BE2C (cell line): ENCODE measurements at places on chromosomes 2 and 18.

DNA sequence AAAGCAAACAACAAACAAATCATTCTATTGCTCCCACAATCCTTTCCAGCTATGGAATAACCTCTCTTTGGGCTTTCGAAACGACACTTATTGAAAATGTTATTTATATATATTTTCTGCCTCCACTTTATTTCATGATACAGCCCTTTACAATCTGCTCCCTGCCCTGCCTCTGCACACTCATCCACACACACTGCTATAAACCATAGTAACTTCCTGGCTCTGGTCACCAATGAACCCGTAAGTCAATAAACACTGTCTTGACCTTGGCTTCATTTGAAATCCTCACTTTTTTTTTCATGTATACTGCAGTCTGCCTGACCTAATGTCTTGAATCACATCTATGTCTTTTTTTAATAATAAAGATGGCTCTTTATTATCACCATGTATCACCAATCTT is 161.5 kb downstream of the SLC39A10 start:
- DNase-seq = no peak

GRCh38 chr2:31239593-31240177 is 5.7 kb downstream of the EHD3 start:
- no peak for DNase-seq

DNA sequence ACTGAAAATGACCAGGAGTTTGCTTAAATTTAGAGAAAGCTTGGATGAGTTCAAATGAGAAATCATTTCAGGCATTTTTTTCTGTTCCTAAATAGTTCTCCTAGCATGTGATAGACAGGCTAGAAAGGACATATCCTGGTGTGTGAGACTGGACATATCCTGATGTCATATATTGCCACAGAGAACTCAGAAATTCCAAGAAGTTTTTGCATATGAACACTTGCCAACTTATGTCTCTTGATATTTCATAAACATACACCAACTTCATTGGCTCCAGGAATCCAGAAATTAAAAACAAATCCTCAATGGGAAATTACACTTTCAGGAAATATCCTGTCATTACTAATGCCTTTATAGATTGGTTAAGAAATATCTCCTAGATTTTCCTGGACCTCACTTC is 2.9 kb upstream of the SERPINB4 start:
- DNase-seq = no peak

- DNase-seq = no peak
These were observed 235.3 kb downstream of the ZNF516 start for GRCh38 chr18:76259711-76260110.

DNA sequence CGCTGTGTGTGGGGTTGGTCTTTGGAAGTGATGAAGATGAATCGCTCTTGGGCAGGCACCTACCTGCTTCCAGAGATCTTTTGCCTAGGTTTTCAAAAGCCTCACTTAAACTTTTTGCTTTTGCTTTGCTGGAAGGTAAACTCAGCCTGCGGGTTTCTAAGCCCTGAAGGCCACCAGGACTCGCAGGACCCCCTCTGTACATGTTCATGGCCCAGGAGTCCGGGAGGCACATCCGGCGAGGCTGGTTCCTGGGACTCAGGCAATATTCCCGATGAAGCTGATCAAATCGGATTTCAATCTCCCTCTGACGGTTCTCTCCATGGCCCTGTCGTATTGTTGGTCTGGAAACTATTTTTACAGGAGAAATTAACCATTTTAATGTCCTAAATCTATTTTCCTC is 13.2 kb downstream of the HJURP start:
- no peak for DNase-seq

GRCh38 chr2:98775146-98775986 is 44.4 kb upstream of the MGAT4A start:
- DNase-seq = no peak

- no peak for DNase-seq
These were observed 63.7 kb upstream of the TANC1 start for GRCh38 chr2:158904627-158905177.

GRCh38 chr2:48883661-48884060 is 128.1 kb upstream of the LHCGR start:
- DNase-seq = no peak

GRCh38 chr2:118309946-118310680 is 221.8 kb downstream of the INSIG2 start:
- no peak for DNase-seq

- no peak for DNase-seq
These were observed 56.0 kb upstream of the PTH2R start for GRCh38 chr2:208350610-208351009.

- DNase-seq = no peak
These were observed 56.7 kb upstream of the ZNF804A start for GRCh38 chr2:184541591-184541990.

DNA sequence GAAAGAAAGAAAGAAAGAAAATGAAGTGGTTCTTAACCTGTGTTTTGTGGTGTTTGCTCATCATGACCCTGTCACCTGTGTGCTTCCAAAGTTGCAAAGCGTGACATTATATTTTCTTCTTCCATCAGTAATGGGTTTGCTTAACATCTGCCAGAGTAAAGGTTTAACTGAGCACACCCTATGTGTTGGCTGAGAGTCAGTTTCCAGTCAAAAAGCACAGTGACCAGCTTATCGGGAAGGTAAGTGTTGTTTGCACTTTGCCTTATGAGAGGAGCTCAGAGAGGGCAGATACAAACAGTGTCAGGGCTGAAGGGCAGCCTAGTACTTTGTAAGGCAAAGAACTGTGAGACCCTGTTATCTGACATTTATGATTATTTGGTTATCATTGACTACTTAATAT is 406.2 kb upstream of the CWC22 start:
- DNase-seq = no peak

GRCh38 chr2:55269645-55269990 is 587 bp upstream of the MTIF2 start:
- DNase-seq = no peak

- DNase-seq = no peak
These were observed 218.7 kb downstream of the ARHGAP15 start for GRCh38 chr2:143347901-143348414.

- no peak for DNase-seq
These were observed 40.3 kb downstream of the EXOC6B start for GRCh38 chr2:72785517-72785916.

DNA sequence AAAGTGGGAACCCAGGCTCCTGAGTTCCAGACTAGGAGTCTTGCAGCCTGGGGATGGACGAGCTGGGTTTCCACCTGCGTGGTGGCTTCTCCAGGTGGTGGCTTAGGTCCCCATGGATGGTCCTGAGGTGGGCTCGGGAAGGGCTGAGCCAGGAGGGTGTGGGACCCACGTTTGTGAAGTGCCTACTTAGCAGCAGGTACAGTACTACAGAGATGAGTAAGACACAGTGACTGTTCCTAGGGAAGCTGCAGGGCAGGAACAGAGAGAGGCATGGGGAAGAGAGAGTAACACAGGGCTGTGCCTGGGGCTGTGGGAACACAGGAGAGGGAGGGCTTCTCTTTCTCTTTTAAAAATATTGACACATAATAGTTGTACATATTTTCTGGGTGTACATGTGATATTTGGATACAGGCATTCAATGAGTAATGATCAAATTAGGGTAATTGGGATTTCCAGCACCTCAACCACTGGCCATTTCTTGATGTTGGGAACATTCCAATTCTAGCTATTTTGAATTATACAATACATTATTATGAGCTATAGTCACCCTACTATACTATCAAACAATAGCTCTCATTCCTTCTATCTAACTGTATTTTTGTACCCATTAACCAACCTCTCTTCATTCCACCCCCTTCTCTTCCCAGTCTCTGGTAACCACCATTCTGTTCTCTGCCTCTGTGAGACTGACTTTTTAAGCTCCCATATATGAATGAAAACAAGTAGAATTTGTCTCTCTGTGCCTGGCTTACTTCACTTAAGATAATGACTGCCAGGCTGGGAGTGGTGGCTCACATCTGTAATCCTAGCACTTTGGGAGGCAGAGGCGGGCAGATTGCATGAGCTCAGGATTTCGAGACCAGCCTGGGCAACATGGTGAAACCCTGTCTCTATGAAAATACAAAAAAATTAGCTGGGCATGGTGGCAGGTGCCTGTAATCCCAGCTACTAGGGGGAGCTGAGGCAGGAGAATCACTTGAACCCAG is 15.0 kb downstream of the TOGARAM2 start:
- DNase-seq = no peak

DNA sequence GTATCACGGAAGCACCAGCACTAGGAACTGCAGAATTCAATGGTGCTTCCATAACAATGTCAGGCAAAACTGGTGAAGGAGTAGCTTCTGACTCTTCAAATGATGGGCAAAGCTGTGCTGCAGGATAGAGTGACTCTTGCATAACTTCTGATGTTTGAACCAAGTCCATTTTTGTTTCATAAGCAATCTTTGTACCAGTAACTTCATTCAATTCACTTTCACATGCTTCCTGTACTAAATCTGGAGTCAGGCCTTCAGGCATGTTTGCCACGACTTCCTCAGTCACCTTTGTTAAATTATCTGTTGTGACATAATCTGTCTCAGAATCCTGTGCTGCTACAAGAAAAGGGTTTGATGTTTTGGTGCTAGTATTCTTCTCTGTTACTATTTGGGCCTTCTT is 24.0 kb downstream of the RTN4 start:
- DNase-seq = no peak

- DNase-seq = no peak
These were observed 18.3 kb downstream of the SFT2D3 start for GRCh38 chr2:127719301-127720218.

GRCh38 chr2:20476950-20477349 is 30.1 kb downstream of the RHOB start:
- no peak for DNase-seq

- DNase-seq = no peak
These were observed 20.4 kb upstream of the CCL20 start for GRCh38 chr2:227793148-227793712.

GRCh38 chr2:106184857-106185256 is 9.2 kb downstream of the UXS1 start:
- DNase-seq = no peak

- no peak for DNase-seq
These were observed 150.2 kb upstream of the SPATS2L start for GRCh38 chr2:200156166-200156835.

GRCh38 chr2:228509021-228509420 is 327.5 kb upstream of the SPHKAP start:
- no peak for DNase-seq

DNA sequence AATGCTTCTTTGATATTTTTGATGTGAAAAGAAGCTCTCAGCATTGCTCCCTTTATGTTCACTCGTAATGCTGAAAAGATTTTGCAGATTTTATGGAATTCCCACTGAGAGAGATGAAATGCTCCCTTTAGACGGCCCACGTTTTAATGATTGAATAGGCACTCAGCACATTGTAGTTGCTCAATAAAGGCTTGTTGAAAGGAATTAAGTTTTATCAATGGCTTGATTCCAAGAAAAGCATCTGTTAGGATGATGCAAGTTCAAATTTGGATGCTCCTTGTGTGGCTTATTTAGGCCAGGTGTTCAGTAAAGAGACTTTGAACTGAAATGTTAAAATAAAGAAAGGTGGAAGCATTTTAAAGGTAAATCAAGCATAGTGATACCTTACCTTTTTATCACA is 725.1 kb downstream of the EPHA4 start:
- no peak for DNase-seq

DNA sequence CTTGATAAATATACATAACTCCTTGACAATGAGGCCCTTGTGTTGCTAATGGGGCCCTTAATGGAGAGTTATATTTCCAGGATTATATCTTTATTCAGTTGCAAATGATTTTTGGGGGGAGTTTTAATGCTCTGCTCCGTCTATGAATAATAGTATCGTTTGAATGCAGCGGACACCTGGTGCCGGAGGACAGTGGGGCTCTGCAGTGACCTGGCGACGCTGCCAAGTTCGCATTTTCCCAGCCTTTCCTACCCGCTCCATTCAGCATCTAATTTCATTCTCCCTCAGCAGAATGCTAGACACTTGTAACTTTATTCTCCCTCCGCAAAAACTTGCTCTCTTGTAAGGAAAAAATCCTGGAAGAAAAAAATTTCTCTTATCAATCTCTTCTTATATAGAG is 257.6 kb upstream of the SALL3 start:
- no peak for DNase-seq

DNA sequence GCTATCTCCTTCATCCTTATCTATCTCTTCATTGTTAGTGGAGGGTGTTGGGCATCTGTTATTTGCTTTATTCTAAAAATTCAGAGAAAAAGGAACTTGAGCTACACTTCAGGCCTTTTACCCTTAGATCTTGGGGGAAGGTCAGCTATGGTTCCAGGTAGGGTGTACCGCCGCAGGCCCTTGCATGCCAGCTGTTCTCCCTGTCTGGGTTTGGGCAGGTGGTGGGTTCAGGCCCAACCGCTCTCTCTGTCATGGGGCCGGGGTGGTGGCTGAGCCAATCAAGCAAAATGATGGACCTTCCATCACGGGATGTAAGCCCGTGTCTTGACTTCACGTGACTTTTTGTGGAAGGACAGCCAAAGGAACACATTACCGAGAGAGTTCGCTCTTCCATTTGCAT is 231.1 kb downstream of the LDLRAD4 start:
- no peak for DNase-seq

GRCh38 chr2:7363906-7364305 is 446.7 kb downstream of the RNF144A start:
- DNase-seq = peak; percentile 21

DNA sequence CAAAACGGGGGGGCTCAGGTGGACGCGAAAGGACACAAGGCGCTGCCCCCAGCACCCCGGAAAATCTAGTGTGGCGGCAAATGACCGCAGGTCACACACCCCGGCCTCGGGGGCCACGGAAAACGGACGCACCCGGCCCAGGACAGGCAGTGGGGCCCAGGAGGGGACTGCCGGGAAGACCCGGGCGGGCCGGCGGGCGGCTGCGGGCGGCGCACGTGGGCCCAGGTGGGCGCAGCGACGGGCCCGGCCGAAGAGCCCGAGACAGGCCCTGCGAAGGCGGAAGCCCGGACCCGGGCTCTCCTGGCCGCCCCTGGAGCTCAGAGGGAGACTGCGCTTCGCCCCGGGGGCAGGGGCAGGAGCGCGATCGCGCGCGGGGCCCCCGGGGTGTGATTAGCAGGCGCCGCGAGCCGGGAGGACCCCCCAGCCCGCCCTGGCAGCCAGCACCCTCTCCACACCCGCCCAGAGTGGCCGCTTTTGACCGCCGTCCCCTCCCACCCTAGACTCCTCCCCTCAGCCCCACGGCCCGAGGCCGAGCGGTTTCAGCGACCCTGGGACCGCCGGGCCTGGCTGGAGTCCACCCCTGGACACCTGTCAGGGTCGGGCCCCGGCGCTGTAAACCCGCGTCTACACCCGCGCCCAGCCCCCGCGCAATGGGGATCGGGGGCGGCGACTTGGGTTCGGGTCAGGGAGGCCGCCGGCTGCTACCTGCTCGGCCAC is 773 bp downstream of the MBP start:
- DNase-seq = no peak

GRCh38 chr18:8681196-8681595 is 24.2 kb upstream of the MTCL1 start:
- no peak for DNase-seq

- no peak for DNase-seq
These were observed 854.6 kb downstream of the RNF144A start for GRCh38 chr2:7771781-7772180.

DNA sequence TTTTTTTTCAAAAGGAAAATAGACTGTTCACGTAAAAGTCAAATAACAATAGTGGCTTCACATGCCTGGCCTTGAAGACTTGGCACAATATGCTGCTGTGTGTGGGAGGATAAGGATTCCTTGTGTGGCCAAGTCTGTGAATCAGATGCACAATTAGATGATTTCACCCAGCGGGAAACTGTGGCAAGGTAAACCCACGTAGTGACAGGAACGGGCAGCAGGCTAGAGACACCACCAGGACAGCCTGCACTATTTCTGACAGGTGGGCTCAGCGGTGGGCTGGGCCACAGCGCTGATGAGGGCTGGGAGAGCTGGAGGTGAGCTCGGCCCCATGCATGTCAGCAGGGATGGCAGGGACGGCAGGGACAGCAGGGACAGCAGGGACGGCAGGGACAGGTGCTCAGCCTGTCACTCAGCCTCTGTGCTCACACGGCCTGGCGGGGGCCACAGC is 21.6 kb downstream of the SNORC start:
- no peak for DNase-seq
